ENCODE measurements at places on chromosomes 12 and 14.
A peak's percentile ranks its signal among the peaks of the same experiment; 100 is the strongest.

- DNase-seq = no peak
Measured at GRCh38 chr12:72081777-72082176, 143.1 kb downstream of the TPH2 start.

DNA sequence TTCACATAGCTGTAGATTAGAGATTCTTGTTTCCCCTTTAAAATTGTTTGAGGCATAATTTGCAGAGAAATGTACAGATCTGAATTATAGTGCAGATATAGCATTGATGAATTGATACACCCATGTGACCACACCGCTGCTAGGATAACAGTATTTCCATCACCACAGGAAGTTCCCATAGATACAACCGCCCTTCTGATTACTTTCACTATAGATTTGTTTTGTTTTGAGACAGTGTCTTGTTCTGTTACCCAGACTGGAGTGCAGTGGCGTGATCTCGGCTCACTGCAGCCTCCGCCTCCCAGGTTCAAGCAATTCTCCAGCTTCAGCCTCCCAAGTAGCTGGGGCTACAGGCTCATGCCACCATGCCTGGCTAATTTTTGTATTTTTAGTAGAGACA lies 8.8 kb upstream of the ASPG start:
- DNase-seq = no peak

DNA sequence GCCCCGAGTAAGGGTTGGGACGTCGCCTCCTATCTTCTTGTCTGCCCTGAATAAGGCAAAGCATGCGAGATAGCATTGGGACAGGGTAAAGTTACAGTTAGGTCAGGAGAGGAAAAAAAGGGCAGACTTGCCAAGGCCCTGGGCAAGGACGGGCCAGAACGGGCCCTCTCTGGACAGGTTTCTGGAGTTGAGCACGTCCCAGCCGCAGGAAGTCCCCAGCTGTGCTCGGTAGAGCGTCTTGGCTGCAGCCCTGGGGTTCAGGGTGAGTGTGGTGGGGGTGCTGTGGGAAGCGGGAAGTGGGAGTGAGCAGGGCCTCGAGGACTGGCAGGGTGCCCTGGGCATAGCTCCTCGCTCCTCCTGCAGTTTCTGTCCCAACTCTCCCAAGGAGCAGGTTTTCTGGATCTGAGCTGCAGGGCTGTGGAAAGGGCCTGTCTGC lies 5.4 kb downstream of the RPS6KL1 start:
- no peak for DNase-seq

DNA sequence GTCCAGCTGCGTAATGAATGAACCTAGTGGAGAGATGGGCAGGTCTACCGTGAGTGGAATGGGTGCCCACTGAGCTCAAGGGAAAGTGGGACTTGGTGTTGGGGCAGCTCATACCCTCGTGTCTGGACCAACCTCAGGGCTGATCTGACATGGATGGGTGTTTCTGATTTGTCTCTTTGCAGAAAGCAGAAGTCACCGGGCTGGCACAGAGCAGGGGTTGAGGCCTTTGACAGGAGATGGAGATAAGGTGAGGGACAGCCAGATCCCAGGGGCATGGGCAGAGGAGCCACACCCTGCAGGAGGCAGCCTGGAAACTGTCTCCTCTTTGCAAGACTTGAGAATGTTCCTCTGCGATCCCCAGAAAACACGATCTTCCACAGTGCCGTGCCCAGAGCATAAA lies 20.9 kb upstream of the PPP1CC start:
- no peak for DNase-seq

DNA sequence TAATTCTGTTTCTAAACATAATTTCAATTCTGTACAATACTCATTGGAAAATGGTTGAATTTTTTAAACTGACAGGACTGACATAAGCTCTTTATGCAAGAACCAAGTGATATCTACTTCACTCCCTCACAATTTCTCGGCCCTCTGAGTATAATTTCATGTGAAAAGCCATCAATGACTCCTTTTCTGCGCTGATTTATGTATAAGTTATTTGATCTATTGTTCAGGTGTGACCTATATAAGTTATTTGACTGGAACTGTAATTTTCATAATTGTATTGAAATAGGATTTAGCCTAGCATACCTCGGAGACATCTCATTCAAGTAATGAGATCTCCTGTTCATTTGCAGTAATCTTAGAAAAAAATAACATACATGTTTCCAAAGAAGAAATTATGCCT lies 184.4 kb downstream of the SYT1 start:
- no peak for DNase-seq

DNA sequence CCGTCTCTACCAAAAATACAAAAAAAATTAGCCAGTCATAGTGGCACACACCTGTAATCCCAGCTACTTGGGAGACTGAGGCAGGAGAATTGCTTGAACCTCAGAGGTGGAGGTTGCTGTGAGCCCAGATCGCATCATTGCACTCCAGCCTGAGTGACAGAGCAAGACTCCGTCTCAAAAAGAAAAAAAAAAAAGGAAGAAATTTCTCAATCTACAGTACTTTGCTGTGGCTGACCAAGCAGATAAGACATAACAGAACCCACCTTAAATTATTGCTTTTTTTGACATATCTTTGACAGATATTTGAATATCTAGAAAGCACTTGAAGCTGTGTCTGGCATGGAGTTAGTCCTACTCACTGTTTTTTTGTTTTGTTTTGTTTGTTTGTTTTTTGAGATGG lies 34.9 kb upstream of the HNF1A start:
- DNase-seq = no peak

DNA sequence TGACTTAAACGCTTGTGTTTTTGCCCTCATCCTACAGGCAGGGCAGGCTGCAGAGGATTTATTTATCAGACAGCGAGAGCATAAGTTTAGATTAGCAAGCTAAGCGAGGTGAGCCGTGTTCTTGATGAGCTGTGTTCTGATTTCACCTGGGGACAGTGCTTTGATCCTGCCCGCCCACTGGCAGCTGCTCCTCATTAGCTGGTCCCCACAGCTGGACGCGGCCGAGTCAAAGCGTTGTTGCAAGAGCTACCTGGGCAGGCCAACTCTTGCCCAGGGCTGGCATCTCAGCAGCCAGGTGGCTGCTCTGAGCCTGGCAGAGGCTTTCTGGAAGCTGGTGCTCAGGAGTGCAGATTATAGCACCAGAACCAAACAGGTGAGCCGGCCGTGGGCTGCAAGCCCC lies 46.8 kb upstream of the BEGAIN start:
- no peak for DNase-seq

DNA sequence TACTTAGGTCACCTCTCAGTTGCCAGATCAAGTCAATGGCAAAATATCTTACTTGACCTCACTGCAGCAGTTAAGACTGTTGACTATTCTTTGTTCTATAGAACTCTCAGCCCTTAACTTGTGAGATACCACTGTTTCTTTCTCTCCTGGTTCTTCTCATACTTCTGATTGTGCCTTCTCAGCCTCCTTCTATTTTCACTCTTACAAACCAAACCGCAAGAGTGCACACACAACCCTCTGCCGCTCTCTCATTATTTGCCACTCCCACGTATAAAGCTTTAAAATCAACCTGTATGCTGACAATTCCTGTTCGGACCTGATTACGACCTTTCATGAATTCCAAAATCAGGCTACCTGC lies 4.5 kb downstream of the E2F7 start:
- DNase-seq = no peak

DNA sequence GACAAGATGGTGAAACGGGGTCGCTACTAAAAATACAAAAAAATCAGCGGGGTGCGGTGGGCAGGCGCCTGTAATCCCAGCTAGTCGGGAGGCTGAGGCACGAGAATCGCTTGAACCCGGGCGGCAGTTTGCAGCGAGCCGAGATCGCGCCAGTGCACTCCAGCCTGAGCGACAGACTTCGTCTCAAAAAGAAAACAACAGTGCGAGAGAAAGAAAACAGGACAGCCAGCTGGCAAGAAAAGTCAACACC lies 633 bp upstream of the RNU4-2 start:
- DNase-seq = no peak

DNA sequence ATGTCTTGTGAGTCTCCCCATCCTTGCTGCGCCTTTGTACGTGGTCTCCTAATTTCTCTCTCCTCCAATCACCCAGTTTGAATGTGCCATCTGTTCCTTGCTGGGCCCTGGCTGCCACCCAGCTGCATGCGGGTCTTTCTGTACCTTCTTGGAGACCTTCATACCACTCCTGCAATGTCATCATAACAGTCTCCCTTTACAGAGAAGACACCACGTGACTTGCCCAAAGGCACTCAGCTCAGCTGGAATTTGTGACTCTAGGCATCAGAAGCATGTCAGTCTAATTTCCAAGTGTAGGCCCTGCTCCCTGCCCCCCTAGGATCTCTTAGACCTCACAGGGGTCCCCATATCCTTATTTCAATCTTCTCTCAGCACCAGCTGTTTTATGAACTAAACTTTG lies 284.2 kb downstream of the TTC8 start:
- no peak for DNase-seq

GRCh38 chr12:130164216-130164542 lies 1.9 kb downstream of the FZD10 start:
- no peak for DNase-seq

DNA sequence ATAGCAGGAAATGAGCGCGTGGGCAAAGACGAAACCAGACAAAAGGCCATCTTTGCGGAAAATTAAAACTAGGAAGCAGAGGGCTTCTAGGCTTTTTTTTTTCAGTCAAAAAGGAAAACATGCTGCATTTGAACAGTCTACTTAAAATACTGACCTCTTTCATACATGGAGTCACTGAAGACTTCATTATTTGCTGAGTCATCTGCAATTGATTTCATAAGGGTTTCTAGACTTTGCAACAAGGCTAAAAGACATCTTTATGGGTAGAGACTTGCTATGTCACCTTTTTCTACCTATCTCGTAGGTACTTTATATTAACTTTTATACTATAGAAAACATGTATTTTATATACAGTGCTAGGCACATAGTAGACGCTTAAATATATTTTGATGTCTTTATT lies 238.4 kb downstream of the TMEM132D start:
- DNase-seq = no peak

- no peak for DNase-seq
Measured at GRCh38 chr12:124604264-124604680, 36.9 kb upstream of the NCOR2 start.

DNA sequence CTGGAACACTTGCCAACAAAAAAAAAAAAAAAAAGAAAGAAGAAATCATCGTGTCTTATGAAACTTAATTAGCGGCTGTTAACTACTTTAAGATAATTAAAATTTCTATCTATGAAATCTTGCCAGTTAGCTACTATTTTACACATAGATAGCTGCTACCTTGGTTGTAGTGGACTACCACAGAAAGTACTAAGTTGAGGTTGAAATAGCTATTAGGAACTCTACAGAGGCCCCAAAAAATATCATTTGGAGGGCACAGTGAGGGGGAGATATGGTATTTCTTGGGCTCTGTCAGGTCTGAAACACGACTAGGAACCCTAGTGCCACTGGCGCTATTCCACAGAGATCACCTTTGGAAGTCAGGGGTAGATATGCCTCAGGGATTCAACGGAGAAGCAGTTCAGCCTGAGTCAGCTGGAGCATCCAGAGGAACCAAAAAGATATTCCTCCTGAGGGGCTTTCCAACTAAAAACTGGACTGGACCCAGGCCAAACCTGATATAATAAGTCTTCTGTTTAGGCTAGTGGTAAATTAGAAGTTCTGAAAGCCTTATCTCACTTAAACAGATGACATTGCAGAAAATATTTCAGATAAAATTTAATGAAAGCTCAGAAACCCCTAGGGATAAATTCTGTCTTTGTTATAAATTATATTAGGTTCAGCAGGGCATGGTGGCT lies 126.1 kb downstream of the EPS8 start:
- DNase-seq = no peak

GRCh38 chr12:42284876-42285275 lies 41.0 kb downstream of the ZCRB1 start:
- no peak for DNase-seq

DNA sequence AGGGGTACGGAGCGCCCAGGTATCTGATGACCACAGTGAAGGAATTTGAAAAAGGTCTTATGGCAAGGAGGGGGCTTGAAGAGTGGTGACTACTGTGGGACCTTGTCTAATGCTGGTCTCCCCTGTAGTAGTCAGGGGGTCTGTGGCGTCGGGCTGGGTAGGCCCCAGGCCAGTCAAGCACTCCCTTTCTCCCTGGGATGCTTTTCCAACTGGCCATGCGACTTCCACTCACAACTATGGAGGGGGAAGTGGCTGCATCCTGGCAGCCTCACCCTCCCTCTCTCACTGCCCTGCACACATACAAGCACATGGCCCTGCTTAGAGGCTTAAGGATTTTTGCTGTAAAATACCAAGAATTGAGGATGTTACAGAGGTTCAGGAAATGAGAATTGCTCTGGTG lies 4.1 kb downstream of the TSPAN11 start:
- no peak for DNase-seq

DNA sequence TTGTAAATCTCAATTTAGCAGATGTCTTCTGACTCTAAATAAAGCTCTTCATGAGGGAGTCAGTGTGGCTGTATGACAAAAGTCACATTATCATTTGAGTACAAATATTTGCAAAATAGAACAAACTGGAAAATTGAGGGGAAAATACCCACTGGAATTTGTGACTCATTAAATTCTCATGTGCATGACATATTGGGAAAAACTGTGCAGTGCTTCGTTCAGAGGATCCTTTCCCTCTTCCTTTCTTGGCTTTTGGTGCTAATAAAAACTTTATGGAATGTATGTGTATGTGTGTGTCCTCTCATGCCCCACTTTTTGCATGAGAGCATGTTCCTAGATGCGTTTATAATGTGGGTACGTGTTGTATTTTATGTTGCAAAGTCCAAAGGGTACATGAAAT lies 267.8 kb downstream of the KTN1 start:
- DNase-seq = peak; percentile 71

DNA sequence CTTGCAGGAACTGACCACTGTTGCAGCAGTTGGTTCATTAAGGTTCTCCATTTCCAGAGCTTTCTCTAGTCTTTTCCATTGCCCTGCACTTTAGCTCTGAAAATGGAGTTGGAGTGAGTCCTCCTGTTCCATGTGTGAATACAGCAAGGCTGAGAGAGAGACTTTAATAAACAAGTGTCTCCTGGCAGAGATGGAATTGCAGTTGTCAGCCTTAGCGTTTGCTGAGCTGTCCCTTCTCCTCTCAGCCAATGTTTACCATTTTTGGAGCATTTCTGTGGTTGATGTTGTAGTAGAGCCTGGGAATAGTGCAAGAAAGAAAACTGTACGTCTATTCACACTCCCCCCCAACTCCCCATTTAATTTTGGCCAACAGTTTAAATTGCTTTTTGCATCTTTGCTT lies 7.5 kb upstream of the MANSC4 start:
- DNase-seq = no peak

GRCh38 chr12:45966486-45966885 lies 23.9 kb downstream of the SCAF11 start:
- DNase-seq = peak; percentile 42

- DNase-seq = no peak
Measured at GRCh38 chr14:52801014-52801712, 9.8 kb upstream of the GNPNAT1 start.

- no peak for DNase-seq
Measured at GRCh38 chr12:20196767-20197166, 171.6 kb upstream of the PDE3A start.
